ENCODE measurements at places on chromosomes 16 and 17. TPM values are rescaled to one million over a fixed set of nuclear protein-coding genes. Genes with fewer than 3 reads are reported as not detected.

EPX gene
- total RNA-seq = not detected

KCNH6 gene
- not detected for total RNA-seq

CES3 gene
- 0.32 TPM for total RNA-seq

HIC1 gene
- total RNA-seq = 4.9 TPM

HSD17B1 gene
- total RNA-seq = 1.2 TPM

DPEP2NB gene
- not detected for total RNA-seq

G6PC1 gene
- total RNA-seq = not detected

RAMP2 gene
- total RNA-seq = not detected

GRAPL gene
- total RNA-seq = 65.0 TPM

- DNase-seq = no peak
- no peaks in the 10 kb centered on the region for H3K27me3 ChIP-seq
- peaks cover 3% of the 10 kb centered on the region for H3K36me3 ChIP-seq
- H3K4me1 ChIP-seq = no peaks in the 10 kb centered on the region
Observed at GRCh38 chr16:15708096-15708495, 58.1 kb downstream of the NDE1 start.

- no peak overlapping the region for H3K4me3 ChIP-seq
- no peak for DNase-seq
Observed at GRCh38 chr17:68693466-68693865, 92.3 kb upstream of the FAM20A start.

DNA sequence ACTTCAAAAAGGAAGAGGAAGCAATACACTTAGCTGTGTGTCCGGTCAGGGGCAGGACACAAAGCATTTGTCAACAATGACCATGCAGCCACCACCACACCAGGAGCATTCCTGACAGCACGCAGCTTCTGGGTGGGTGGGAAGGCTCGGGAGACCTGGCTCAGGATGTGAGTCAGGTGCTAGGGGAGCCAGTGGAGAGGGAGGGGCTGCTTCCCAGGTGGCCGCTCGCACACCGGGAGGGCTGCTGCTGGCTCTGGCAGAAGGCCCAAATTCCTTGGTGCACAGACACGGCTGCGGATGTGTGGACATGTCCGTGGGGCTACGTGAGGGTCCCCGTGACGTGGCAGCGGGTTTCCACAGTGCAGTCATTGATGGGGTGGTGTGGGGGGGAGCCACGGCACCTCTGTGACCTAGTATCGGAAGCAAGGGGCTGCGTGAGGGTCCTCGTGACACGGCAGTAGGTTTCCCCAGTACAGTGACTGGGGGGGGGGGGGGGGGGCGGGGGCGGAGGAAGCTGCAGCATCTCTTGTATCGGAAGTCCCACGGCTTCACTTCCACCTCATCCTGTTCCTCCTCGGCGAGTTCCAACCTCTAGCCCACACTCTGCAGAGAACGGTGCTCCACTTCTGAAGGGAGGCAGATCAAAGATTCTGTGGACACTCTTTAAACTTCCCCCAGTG is 112.8 kb downstream of the ZNF778 start:
- H3K4me1 ChIP-seq = peaks cover 91% of the 10 kb centered on the region
- no peaks in the 10 kb centered on the region for H3K27me3 ChIP-seq
- H3K4me3 ChIP-seq = no peak overlapping the region
- no peaks in the 10 kb centered on the region for H3K36me3 ChIP-seq

DNA sequence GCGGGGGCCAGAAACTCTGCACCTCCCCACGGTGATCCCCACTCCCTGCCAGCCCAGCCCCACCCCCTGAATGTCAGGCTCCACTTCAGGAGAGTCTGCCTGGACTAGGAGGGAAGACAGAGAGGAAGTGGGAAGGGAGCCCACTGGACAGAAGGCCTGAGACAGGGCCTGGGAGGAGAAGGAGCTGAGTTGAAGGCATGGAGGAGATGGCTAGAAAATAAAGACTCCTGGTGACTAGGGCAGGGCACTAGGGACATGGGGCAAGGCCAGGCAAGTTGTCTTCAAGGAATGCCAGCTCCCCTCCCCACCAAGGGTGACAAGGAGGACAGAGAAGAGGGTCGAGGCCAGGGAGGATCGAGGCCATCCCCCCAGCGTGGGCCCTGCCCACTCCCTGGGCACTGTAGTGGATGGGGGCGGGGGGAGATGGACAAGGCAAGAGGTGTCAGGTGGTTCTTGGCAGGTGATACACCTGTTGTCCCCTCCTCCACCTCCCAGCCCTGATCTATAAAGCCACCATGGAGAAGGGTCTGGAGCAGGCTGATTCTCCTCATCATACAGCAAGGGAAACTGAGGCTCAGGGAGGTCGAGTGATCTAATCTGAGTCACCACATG is 19.7 kb downstream of the SRCIN1 start:
- no peaks in the 10 kb centered on the region for H3K36me3 ChIP-seq
- H3K4me3 ChIP-seq = no peak overlapping the region
- peaks cover 40% of the 10 kb centered on the region for H3K27me3 ChIP-seq
- DNase-seq = no peak
- H3K4me1 ChIP-seq = peaks cover 10% of the 10 kb centered on the region
- H3K27ac ChIP-seq = no peak overlapping the region

- peaks cover 15% of the 10 kb centered on the region for H3K4me1 ChIP-seq
- no peak overlapping the region for H3K27ac ChIP-seq
- no peak overlapping the region for H3K4me3 ChIP-seq
- H3K36me3 ChIP-seq = no peaks in the 10 kb centered on the region
- H3K27me3 ChIP-seq = no peaks in the 10 kb centered on the region
Observed at GRCh38 chr16:89708481-89708931, 7.0 kb upstream of the SPATA2L start.

DNA sequence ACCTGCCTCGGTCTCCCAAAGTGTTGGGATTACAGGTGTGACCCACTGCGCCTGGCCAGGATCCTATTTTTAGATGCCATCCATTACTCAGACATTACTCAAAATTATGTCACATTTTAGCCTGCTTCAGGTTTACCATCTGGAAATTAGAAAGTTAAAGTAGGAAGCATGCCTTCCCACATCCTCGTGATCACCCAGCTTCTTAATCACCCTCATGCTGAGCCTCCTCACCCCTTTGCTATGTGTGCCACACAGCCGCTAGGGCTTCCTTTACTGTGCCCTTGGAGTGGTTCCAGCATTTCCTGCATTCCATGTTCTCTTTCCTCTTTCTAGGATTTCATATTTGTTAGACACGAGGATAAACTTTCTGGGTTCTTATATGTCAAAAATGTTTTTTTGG is 9.3 kb downstream of the ADORA2B start:
- H3K36me3 ChIP-seq = no peaks in the 10 kb centered on the region
- no peak overlapping the region for H3K4me3 ChIP-seq
- H3K27me3 ChIP-seq = no peaks in the 10 kb centered on the region

DNA sequence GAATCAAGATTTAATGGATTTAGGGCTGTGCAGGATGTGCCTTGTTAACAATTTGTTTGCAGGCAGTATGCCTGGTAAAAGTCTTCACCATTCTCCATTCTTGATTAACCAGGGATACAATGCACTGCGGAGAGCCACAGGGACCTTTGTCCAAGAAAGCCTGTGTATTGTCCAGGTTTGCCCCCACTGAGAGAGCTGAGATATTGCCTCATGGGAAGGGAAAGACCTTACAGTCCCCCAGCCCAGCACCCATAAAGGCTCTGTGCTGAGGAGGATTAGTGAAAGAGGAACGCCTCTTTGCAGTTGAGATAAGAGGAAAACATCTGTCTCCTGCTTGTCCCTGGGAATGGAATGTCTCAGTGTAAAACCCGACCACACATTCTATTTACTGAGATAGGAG is 2169.6 kb downstream of the TP53TG3F start:
- H3K36me3 ChIP-seq = no peaks in the 10 kb centered on the region
- H3K4me1 ChIP-seq = no peaks in the 10 kb centered on the region
- H3K4me3 ChIP-seq = no peak overlapping the region

DNA sequence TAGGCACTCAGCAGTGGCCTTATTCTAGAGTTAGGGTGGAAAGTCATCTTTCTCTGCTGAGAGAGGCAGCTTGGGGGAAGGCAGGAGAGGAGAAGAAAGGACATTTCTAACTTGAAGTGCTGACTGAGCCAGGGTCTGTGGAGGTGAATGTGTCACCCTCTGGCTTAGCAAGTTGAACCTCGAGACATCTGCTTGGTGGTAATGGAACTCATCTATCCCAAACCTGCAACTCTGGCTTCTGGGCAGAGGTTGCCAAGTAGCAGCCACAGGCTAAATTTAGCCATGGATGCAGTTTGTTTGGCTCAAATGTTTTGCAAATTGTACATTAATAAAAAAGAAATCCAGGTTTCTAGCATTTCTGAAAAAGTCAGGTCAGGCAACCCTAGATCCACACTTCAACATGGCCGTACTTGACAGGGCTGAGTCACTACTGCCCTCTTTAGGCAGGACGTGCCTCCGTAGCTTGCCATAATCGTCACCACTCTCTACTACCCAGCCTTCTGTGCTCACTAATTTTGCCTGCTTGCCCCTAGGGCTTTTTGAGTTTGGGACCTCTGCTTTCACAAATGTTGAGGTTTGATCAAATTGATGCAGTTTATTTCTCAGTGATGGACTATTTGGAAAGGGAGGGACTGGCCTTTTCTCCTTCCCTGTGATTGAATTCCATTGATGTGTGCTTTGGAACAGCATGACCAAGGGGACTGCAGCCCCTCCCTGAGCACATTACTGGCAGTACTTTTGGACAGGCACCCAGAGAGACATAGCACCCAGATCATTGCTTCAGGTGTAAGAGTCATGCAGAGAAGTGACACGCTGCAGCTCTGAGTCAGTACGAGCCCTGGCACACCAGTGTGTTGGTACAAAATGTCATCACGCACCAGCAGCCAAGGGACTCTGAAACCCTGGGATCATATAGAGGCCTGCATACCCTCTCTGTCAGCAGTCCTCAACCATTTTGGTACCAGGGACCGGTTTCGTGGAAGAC is 5.2 kb downstream of the CDH13 start:
- H3K4me1 ChIP-seq = no peaks in the 10 kb centered on the region
- no peaks in the 10 kb centered on the region for H3K27me3 ChIP-seq
- H3K36me3 ChIP-seq = no peaks in the 10 kb centered on the region
- DNase-seq = no peak

- no peak overlapping the region for H3K27ac ChIP-seq
- no peaks in the 10 kb centered on the region for H3K36me3 ChIP-seq
- no peaks in the 10 kb centered on the region for H3K27me3 ChIP-seq
- H3K4me3 ChIP-seq = peak overlapping the region; percentile 42
- peaks cover 18% of the 10 kb centered on the region for H3K4me1 ChIP-seq
Observed at GRCh38 chr17:57945996-57946797, 9.0 kb downstream of the CUEDC1 start.

DNA sequence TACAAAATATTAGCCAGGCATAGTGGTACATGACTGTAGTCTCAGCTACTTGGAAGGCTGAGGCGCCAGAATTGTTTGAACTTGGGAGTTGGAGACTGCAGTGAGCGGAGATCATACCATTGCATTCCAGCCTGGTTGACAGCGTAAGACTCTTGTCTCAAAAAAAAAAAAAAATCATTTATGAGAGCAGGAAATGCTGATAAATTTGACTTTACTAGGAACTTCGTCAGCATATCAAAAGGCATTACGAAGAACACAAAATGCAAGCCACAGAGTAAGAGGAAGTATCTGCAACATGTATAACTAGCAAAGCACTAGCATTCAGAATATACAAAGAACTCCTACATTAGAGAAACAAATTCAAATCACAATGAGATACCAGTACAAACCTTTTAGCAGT is 279.3 kb downstream of the ZFHX3 start:
- H3K4me3 ChIP-seq = no peak overlapping the region
- no peak overlapping the region for H3K27ac ChIP-seq
- no peaks in the 10 kb centered on the region for H3K4me1 ChIP-seq
- no peaks in the 10 kb centered on the region for H3K36me3 ChIP-seq
